ENCODE measurements at places on chromosomes 2 and 18. TPM values are rescaled to one million over a fixed set of nuclear protein-coding genes. Genes with fewer than 3 reads are reported as not detected.

GRCh38 chr18:45916302-45916701 is 50.8 kb downstream of the EPG5 start:
- H3K4me1 ChIP-seq, result no peaks in the 10 kb centered on the region
- peaks cover 9% of the 10 kb centered on the region for H3K36me3 ChIP-seq
- no peak overlapping the region for H3K4me3 ChIP-seq
- no peak for DNase-seq
- H3K27ac ChIP-seq, result no peak overlapping the region

Gene HJURP
- 4.2 TPM for total RNA-seq

Gene DRC1
- total RNA-seq, result 3.8 TPM

GRCh38 chr2:44107086-44107740 is 61.5 kb upstream of the PPM1B start:
- no peak for DNase-seq
- H3K27me3 ChIP-seq, result no peaks in the 10 kb centered on the region
- H3K4me3 ChIP-seq, result no peak overlapping the region
- no peaks in the 10 kb centered on the region for H3K36me3 ChIP-seq
- peaks cover 2% of the 10 kb centered on the region for H3K4me1 ChIP-seq

Gene MPP4
- total RNA-seq, result not detected

DNA sequence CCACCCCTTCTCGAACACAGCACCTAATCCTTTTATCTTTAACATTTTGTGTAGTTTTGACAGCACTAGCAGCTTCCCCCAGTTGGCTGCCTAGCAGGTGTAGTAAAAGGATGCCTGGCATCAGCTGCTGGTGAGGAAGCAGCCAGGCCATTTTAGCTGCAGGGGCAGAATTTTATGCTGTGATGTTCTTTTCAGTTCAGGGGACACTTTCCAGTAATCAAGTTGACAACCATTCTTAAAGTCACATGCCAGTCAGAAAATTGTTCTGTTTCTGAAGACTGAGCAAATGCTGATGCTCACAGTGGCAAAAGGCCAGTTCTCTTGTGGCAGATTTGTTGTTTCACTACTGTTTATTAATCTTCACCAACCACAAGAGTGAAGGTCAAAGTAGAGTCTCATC is 570.8 kb downstream of the CCDC85A start:
- H3K4me1 ChIP-seq, result no peaks in the 10 kb centered on the region
- no peaks in the 10 kb centered on the region for H3K36me3 ChIP-seq
- no peak overlapping the region for H3K27ac ChIP-seq
- H3K27me3 ChIP-seq, result no peaks in the 10 kb centered on the region
- no peak for DNase-seq

DNA sequence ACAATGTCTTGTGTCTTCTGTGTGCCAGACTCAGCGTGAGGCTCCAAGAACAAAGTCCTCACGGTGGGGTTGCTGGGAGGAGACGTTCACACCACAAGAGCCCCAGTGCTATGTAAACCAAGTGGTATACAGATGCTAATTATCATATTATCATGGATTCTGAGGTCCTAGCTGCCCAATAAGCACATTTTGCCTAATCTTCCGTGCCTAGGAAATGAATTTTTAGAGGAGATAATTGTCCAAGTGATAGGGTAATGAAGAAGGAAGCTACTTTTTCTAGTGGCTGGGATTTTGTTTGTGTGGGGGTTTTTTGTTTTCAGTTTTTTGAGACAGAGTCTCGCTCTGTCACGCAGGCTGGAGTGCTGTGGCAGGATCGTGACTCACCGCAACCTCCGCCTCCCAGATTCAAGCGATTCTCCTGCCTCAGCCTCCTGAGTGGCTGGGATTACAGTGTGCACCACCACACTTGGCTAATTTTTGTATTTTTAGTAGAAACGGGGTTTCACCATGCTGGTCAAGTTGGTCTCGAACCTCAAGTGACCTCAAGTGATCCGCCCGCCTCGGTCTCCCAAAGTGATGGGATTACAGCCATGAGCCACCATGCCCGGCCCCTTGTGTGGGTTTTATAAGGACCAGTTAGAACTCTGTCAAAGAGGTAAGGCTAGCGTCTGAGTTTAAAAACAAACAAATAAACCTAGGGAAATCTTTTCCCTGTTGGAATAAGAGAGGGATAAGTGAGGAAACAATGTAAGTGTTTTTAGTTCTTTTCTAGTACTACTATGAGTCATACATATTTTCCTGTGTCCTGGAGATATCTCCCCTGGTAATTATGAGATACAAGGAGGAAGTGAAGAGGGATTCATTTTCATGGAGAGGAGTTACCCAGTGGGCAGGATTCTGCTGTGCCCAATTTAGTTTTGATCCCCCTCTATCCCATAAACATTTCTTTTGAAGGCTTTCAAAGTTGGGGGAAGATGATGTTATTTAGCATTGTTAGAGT is 9.5 kb upstream of the SMAD7 start:
- no peaks in the 10 kb centered on the region for H3K36me3 ChIP-seq
- H3K4me3 ChIP-seq, result no peak overlapping the region
- no peaks in the 10 kb centered on the region for H3K27me3 ChIP-seq

DNA sequence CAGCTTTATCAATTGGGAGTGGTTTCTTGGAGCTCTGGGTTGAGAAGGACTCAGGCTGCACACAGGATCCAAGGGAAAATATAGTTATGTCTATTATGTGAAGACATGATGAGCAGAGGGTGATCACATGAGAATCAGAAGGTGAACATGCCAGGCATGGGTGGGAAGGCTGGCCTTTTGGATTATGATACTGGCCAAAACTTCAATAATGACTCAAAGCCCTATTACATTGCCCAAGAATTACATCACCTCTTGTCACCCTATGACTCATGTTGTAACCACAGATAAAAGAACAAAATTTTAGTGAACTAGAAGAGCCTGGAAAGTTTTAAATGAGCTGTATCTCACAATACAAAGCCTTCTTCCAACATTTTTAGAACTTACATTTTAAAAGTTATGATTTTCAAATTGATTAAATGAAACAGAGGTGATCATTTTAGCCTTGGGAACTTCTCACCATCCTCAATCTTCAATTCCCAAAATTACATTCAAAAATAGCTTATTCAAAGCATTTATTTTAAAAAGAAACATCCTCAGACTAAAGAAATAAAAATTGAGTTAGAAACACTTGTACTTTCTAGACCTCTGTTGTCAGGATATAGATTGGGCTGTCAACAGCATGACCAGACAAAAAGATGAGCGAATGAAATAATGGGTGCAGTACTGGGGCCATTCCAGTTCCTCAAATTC is 428.3 kb downstream of the MBD2 start:
- no peaks in the 10 kb centered on the region for H3K36me3 ChIP-seq
- DNase-seq, result no peak
- H3K27ac ChIP-seq, result no peak overlapping the region
- H3K4me3 ChIP-seq, result no peak overlapping the region
- H3K27me3 ChIP-seq, result no peaks in the 10 kb centered on the region

- peak overlapping the region; percentile 4 for H3K27ac ChIP-seq
- H3K4me3 ChIP-seq, result no peak overlapping the region
- no peak for DNase-seq
- H3K36me3 ChIP-seq, result no peaks in the 10 kb centered on the region
Observed at GRCh38 chr2:102112271-102112670, 30.3 kb upstream of the IL1R1 start.

DNA sequence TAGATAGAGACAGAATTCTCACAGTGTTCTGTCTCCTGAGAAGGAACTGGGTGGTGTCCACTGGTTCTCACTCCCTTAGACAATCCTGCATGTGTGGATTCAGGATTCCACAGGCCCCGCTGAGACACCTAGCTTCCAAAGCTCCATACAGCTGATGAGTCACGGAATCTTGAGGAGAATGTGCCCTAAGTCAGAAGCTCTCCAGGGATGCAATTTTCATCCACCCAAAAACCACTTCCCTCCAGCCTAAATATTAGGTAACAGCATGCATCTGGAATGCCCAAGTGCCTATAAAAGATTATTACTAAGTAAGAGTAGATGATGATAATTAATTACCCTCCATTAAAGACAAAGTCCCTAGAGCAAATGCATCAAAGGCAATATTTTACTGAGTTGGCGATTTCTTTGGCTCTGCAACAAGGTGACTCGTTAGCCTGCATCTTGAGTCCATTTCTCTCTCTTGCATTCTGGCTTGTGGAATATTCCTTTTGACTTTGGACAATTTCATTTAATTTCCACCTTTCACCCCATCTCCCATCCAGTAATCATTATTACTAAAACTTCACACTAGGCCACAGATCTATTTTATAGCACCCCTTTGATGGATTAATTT is 475.1 kb downstream of the TNS1 start:
- no peak overlapping the region for H3K27ac ChIP-seq
- H3K27me3 ChIP-seq, result no peaks in the 10 kb centered on the region
- H3K4me3 ChIP-seq, result no peak overlapping the region
- H3K4me1 ChIP-seq, result no peaks in the 10 kb centered on the region
- H3K36me3 ChIP-seq, result no peaks in the 10 kb centered on the region

Gene CAPN10
- total RNA-seq, result 68.4 TPM

DNA sequence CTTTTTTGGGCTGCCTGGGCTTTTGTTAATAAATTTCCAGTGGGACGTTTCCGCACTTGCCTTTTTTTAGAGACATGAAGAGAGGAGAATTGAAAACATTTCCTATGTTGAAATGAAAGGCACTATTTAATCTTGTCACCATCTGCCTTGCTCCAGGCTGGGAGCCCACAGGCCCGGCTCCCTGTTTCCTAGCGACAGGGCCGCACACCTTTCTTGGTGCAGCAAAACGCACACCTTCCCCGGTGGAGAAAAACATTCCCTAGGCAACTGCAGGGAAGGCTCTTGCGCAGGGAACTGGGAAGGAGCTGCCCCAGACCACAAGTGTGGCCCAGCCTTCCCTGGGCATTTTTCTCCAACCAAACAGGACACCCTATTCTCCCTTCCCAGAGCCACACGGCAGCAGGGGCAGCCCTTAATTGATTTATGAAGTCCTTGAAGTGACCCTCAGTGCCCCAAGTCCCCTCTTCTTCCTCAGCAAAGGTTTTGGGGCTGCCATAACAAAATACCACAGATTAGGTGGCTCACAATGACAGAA is 132.9 kb upstream of the MSH6 start:
- H3K36me3 ChIP-seq, result no peaks in the 10 kb centered on the region
- no peak overlapping the region for H3K4me3 ChIP-seq
- DNase-seq, result no peak
- H3K27me3 ChIP-seq, result peaks cover 2% of the 10 kb centered on the region
- H3K27ac ChIP-seq, result no peak overlapping the region

DNA sequence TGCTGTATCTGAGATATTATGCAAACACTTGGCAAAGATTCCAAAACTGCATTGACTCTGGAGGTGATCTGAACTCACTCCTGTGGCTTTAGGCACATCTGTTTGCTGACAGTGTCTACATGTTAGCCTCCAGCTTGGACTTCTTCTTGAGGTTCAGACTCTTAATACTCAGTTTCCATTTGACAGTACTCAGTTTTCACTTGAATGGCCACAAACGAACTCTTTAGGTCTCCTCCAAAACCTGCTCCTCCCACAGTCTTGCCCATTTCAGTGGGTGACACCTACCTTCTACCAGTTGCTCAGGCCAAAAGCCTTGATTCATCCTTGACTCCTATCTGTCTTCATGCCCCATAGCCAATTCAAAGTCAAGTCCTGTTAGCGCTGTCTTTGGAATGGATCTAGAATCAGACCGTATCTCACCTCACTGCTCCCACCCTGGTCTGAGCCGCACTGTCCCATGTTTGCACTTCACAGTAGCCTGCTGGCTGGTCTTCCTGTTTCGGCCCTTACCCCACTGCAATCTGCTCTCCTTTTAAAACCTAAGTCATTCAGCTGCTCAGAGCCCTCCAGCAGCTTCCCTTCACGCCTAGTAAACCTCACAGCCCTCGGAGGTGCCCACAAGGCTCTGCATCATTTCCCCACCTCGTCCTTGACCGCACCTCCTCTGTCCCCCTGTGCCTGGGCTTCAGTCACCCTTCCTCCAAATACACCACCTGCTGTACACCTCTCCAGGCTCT is 10.5 kb downstream of the ATG16L1 start:
- peaks cover 13% of the 10 kb centered on the region for H3K36me3 ChIP-seq
- DNase-seq, result no peak
- no peaks in the 10 kb centered on the region for H3K4me1 ChIP-seq
- H3K4me3 ChIP-seq, result no peak overlapping the region
- peak overlapping the region; percentile 30 for H3K27ac ChIP-seq

GRCh38 chr2:175955136-175955535 is 46.9 kb downstream of the LNPK start:
- H3K4me1 ChIP-seq, result no peaks in the 10 kb centered on the region
- no peak overlapping the region for H3K4me3 ChIP-seq
- H3K27ac ChIP-seq, result no peak overlapping the region
- H3K36me3 ChIP-seq, result no peaks in the 10 kb centered on the region
- DNase-seq, result no peak

Gene GCG
- total RNA-seq, result 1.6 TPM

Gene GKN1
- total RNA-seq, result not detected

- H3K4me1 ChIP-seq, result no peaks in the 10 kb centered on the region
- no peak for DNase-seq
- H3K4me3 ChIP-seq, result no peak overlapping the region
Observed at GRCh38 chr2:221915926-221916325, 343.8 kb upstream of the EPHA4 start.

Gene ZNF521
- total RNA-seq, result 41.5 TPM

DNA sequence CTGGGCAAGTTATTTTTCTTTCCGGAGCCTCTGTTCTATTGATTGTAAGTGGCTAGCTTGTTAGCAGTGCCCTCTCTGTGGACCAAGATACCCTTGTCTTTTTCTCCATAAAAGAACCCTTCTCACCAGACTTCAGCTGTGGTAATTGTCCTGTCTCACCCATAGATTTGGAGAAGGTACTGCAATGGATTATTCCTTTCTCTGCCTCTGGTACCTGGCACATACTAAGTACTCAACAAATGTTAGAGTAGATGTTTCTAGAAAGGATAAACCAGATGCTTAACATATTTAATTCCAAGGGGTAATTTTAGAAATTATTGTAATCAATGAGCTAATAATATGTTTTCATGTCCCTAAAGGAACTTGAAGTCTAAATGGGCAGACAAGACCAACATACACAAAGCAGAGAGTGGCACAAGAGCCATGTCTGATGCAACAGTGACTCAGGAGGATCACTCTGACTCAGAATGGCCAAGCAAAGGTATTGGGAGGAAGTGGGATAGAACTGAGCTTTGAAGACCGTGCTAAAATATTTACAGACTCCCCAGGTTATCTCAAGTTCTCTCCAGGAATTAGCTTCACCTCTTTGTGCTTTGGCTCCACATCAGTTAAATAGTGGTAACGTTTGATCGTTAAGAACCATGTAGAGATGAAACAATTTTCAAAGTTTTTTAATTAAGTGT is 129.7 kb upstream of the OSR1 start:
- H3K4me3 ChIP-seq, result no peak overlapping the region
- no peaks in the 10 kb centered on the region for H3K36me3 ChIP-seq
- no peak overlapping the region for H3K27ac ChIP-seq
- no peaks in the 10 kb centered on the region for H3K27me3 ChIP-seq
- no peak for DNase-seq
- H3K4me1 ChIP-seq, result no peaks in the 10 kb centered on the region

Gene HOXD9
- 5.9 TPM for total RNA-seq

Gene UGT1A6
- total RNA-seq, result 0.85 TPM

- H3K27me3 ChIP-seq, result no peaks in the 10 kb centered on the region
- no peak overlapping the region for H3K27ac ChIP-seq
- DNase-seq, result no peak
- H3K36me3 ChIP-seq, result no peaks in the 10 kb centered on the region
- H3K4me1 ChIP-seq, result no peaks in the 10 kb centered on the region
Observed at GRCh38 chr2:239531456-239532241, 130.8 kb upstream of the HDAC4 start.

Gene MOGAT1
- total RNA-seq, result not detected

Measured in prostate gland (tissue), 2 donors.